ENCODE measurements at places on chromosomes 1 and 21.

GRCh38 chr1:243254233-243254926 is 701 bp downstream of the CEP170 start:
- peak; percentile 86 for DNase-seq

DNA sequence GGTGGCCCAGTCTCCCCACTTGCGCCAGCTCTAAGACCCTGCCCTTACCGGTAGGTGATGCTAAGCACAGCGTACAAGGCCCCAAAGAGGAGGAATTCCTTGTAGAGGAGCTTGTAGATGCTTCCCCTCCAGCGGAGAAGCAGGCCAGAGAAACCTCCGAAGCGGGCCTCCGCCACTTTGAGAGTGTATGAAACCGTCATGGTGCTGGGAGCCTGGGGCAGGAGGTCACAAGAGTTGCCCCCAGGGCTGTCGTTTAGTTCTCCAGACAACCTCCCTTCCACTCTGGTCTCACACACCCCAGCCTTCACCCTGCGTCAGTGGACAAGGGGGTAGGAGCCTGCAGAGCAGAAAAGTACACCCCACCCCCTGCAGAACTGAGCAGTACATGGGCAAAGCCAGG is 464 bp downstream of the BEST4 start:
- DNase-seq = no peak

DNA sequence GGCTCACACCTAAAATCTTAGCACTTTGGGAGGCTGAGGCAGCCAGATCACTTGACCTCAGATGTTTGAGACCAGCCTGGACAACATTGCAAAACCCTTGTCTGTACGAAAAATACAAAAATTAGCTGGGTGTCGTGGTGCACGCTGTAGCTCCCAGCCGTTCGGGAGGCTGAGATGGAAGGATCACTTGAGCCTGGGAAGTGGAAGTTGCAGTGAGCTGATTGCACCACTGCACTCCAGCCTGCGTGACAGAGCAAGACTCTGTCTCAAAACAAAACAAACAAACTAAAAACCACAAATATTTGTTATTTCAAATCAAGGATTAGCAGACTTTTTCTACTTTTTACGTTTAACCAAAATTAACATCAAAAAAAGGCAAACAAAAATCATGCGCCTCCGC is 31.3 kb downstream of the INKA2 start:
- DNase-seq = no peak

DNA sequence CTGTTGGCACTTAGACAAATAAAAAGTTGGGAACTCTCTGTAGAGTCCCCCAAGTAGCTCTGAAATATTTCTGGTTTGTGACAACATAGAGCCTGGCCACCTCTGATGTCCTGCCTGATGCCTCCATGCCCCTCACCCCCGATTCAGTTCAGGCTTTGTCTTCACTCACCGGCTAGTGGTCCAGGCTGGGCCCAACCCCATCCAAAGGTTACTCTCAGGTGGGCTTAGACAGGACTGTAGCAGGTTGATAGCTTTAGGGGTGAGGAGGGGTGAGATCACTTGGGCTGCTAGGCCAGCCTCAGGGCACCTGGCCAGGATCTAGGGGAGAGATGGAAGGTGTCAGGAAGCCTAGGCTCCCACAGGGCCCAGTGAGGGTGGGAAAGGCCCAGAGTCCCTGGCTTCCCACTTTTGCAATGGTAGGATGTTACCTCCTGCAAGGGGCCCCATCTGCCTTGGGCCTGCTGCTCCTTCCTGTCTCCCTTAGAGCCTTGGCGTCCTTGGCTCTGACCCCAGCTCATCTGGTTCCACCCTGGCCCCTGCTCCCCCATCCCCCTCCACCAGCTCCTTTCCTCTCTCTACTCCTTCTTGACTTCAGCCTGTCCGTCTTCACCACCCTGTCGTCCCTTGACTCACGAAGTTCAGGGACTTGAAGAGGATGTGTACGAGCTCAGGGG is 6.7 kb downstream of the EPS8L3 start:
- no peak for DNase-seq

GRCh38 chr1:29504196-29504595 is 267.9 kb downstream of the PTPRU start:
- no peak for DNase-seq

DNA sequence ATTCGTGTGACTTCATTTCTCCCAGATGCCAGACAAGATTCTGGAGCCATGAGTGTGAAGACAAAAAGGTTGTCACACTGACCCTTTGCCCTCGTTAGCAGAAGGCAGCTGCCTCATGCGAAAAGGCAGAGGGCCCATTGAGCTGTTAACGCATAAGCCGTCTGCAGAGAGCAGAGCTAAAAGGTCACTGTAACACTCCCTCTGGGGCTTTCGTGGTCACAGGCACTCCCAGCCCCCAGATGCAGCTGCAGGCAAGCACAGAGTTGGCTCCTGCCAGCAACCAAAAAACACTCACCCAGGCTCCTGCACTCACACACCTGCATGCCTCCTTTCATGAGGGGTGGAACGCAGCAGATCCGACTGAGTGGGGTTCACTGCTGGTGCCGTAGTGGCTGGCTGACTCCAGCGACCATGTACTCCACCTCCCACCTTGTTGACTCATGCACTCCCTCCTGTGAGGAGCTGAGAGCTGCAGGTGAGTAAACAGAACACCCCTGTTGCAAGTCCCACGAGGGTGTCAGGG is 287.5 kb downstream of the SMYD3 start:
- DNase-seq = peak; percentile 92

- no peak for DNase-seq
These were observed 27.7 kb downstream of the CDC42 start for GRCh38 chr1:22080191-22080590.

GRCh38 chr1:184219414-184219813 is 167.4 kb upstream of the C1orf21 start:
- no peak for DNase-seq

- no peak for DNase-seq
These were observed 93.2 kb downstream of the EPHB2 start for GRCh38 chr1:22803833-22804232.

DNA sequence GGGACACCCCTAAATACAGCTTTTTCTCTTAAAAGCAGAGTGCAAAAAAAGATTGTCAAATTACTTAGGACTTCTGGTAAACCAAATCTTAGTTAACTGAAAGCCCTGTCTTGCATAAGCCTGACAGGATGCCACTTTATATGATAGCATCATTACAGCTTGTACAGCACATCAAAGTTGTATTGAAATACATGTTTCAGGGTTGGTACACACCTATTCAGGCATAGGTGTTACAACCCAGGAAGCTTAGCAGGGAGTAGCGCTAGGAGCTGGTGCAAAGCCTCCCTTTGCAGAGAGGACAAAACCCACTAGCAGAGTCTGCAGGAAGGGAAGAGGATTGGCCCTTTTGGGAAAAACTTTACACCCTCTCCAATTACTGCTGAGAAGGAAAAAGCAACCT is 258.9 kb upstream of the SGIP1 start:
- no peak for DNase-seq

GRCh38 chr1:8930116-8930515 is 15.6 kb upstream of the CA6 start:
- no peak for DNase-seq

- DNase-seq = no peak
These were observed 75.8 kb downstream of the ATP1A1 start for GRCh38 chr1:116448785-116449385.
